ENCODE measurements at places on chromosomes 4 and X. TPM values are rescaled to one million over a fixed set of nuclear protein-coding genes. Genes with fewer than 3 reads are reported as not detected.

The GABRE gene
- 120 TPM for total RNA-seq

The IL15 gene
- 5.1 TPM for total RNA-seq

The MAML3 gene
- 11.1 TPM for total RNA-seq

The SLC10A6 gene
- total RNA-seq, result 4.0 TPM

The IL2 gene
- 0.48 TPM for total RNA-seq

The ARL13A gene
- total RNA-seq, result not detected

The DRD5 gene
- total RNA-seq, result not detected

The UGT2B11 gene
- not detected for total RNA-seq

The SSX4B gene
- not detected for total RNA-seq

The COX7B2 gene
- not detected for total RNA-seq

The CLNK gene
- not detected for total RNA-seq

The TLR3 gene
- 7.4 TPM for total RNA-seq

The FGF2 gene
- total RNA-seq, result 21.6 TPM

The CXCL5 gene
- not detected for total RNA-seq

The FREM3 gene
- total RNA-seq, result not detected

The GABRG1 gene
- total RNA-seq, result not detected

The PNMA6A gene
- 0.33 TPM for total RNA-seq

The CDX4 gene
- total RNA-seq, result not detected

The LUZP4 gene
- not detected for total RNA-seq

DNA sequence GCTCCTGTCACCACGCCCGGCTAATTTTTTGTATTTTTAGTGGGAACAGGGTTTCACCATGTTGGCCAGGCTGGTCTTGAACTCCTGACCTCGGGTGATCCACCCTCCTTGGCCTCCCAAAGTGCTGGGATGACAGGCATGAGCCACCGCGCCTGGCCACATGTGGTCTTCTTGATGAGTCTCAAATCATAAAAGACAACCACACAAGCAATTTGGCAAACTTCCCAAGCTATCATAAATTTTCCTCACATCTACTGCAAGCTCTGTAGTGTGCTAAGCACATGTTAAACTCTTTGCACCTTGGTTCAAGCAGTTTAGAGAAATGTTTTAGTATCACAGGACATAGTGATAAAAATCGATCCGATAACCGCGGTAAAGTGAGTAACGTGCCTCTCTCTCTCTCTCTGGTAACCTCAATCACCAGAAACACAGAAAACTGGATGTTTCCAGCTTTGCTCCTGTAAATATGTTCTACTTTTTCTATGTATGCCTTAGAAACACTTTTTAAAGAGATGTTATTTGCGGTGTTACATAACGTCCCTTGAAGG, 256.8 kb downstream of the DHRSX start:
- no peak for DNase-seq

GRCh38 chr4:98605216-98605615, 53.2 kb downstream of the TSPAN5 start:
- DNase-seq, result no peak

DNA sequence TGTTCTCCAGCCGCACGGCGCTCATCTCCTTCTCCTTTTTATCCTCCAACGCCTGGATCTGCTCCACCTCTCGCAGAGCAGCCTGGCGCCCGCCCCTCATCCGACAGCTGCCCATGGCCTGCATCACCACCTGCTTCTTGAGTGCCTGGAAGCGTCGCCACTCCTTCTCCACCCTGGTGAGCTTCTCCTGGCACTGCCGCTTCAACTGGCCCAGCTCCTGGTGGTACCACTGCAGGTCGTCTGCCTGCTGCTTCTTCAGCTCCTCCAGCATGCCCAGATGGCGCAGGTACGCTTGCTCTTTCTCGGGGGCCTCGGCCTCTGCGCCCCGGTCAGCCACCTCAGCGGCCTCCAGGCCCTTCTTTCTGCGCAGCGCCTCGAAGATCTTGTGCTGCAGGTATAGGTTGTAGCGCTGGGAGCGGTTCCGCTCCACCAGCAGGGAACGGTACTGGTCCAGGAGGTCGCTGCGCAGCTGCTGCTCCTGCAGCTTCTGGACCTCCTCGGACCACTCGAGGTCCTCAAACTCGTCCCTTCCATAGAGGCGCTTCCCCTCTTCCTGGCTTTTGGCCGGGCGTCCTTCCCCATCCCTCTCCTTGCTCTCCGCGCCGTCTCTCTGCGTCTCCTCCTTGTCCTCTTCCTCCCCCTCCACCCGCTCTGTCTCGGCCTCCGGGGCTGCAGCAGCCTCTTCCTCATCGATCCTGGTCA, 1.2 kb upstream of the TADA2B start:
- DNase-seq, result no peak

DNA sequence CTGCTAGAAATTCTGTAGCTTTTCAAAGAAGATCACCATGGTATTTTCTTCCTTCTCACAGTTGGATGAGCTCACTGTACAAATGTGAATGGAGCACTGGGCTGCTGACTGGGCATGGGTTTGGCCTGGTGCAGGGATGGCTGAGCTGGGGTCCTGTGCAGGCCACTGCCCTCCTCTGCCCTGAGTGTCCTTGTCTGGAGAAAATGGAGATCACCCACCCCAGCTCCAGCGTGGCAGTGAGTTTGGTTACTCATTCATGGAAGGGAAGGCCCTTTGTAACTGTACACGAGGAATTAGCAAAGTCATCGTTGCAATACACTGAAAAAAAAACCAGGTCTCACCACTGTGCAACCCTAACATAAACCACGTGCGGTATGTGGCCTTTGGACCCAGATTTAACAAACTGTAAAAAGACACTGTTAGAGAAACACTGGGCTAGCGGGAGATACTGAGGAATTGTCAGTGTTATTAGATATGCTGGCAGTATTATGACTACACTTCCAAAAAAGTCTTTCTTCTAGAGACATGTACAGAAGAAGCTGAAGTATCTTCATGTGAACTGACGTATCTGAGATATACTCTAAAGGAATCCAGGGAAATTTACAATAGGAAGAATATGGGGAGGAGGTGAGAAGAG, 16.1 kb upstream of the TBC1D14 start:
- no peak for DNase-seq

DNA sequence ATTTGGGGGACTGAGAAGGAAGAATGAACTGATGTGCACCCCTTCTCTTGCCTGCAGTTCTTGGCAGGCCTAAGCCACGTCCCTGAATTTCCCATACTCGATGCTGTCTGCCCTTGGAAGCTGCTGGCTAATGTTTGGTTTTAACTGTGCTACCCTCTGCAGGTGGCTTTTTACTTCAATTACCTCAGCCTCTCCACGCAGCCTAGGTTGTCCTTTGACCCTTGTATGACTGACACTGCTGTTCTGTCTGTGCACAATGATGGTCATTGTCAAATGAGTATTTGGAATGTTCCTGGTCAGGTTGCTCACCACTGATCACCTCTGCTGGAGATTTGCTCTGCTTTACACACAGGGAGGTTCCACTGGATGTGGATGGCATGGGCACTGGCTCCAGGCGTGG, 137.1 kb downstream of the ZNF518B start:
- DNase-seq, result no peak

DNA sequence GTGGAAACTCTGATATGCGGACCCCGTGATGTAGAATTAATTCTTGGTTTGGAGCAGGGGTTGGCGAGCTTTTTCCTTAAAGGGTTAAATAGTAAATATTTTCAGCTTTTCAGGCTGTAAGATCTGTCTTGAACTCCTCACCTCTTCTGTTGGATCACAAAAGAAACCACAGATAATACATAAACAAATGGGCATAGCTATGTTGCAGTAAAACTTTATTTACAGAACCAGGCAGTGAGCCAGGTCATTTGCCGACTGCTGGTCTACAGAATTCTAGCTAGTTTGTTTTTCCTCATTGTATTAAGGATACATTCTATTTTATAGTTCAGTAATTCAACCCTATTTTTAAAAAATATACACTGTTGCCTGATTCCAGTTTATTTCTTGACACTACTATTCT, 116.6 kb downstream of the PAPSS1 start:
- no peak for DNase-seq

DNA sequence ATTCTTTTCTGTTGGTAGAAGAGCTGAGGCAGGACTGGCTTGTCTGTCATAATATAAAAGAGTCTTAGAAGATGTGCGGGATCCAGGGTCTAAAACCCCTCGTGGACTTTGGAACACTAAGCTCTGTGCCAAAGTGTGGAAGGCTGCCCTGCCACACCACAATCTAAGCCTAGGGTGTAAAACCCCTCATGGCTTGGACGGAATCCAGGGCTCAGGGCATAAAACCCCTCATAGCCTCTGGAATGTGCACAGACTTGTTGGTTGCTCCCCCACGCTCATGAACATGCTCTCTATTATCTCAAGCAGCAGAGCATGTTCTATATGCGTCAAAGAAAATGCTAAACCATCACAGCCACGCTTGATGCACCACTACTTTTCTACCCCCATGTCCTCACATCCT, 483.6 kb downstream of the GABRG1 start:
- DNase-seq, result no peak

DNA sequence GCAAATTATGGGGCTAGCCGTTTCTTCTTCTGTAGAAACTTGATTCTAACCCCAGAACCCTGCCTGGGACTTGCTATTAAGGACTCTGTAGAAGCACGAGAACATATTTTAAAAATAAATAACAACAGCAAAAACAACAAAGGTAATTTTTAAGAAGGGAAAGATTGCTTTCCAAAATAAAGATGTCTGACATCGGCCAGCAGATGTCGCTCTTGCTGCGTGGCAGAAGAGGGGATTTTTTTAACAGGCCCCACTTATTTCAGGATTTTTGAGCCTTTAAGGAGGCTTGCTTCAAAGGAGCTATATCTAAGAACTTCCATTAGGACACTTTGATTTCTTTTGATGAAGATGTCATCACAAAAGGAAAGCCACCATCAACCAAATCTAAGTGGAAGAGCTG, 62.8 kb upstream of the EGFL6 start:
- no peak for DNase-seq

GRCh38 chr4:104302731-104303130, 192.0 kb downstream of the CXXC4 start:
- no peak for DNase-seq

GRCh38 chr4:164802301-164802901, 48.5 kb downstream of the SMIM31 start:
- DNase-seq, result no peak

DNA sequence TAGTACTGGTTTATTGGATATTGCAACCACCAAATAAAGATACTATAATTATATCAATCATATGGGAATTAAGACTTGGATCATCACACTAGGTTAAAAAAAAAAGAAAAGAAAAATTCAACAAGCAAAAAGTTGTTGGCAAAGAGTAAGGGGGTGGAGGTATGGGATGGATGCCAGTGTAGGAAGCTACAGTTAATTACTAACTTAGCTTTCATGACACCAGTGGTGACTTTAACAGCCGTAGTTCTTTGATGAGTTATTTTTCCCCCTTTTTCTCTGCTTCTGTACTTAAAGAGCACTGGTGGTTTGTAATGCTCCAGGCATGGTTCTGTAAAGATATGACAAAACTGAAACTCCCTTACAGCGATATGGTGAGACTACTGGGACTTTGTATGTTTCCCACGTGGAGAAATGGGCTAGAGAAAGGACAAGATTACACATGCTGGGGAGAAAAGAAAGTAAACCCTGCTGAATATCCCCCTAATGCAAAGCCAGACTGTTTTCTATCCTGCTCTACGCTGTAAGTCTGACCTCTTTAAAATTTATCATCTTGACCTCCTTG, 210.8 kb downstream of the SPOCK3 start:
- DNase-seq, result no peak

GRCh38 chr4:4568806-4569427, 27.1 kb upstream of the STX18 start:
- DNase-seq, result no peak

DNA sequence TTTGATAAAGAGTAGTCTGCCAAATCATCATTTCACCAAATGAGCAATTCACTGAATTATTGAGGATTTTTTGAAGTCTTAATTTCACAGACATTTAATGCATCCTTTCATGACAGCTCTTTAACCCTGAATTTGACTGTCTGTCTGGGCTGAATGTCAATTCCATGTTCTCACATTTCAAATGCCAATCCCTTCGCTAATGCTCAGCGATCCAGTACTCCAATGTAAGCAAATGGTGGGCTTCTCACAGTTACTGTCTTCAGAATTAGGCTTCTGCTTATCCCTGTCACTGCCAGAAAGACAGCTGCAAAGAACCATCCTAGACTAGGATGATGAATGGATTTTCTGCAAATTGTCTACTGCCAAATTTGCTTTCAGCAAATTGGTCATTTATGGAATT, 36.2 kb upstream of the USP38 start:
- no peak for DNase-seq

DNA sequence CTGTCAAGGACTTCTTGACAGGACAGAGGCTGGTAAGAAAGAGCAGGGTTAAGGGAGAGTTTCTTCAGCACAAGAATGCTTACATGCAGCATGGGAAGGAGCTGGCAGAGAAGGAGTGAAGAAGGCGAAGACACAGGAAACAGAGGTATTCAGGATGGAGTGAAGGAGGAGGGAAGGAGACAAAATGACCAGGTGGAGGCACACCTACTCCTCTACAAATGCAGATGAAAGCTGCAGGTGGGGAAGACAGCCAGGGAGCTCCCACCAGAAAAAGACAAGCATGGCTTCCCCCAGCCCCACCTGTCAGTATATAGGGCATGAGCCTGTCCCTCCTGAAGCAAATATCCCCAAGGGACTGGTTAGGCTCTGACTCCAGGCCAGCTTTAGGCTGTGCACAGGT, 29.6 kb upstream of the NKRF start:
- no peak for DNase-seq

DNA sequence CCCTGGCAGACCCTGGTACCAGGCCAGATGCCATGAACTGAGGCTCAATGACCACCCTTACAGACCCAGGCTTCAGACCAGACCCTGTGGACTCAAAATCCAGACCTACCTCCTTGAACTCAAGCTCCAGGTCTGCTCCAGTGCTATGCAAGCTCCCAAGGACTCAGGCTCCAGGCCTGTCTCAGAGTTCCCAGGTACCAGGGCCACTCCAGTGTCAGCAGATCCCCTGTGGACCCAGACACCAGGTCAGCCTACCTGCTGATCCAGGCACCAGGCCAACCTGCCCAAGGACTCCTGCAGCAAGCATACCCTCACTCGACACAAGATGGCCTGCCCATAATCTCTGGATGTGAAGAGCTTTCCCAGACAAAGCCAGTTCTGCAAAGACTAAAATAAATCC, 44.7 kb upstream of the MAGED4 start:
- DNase-seq, result no peak

DNA sequence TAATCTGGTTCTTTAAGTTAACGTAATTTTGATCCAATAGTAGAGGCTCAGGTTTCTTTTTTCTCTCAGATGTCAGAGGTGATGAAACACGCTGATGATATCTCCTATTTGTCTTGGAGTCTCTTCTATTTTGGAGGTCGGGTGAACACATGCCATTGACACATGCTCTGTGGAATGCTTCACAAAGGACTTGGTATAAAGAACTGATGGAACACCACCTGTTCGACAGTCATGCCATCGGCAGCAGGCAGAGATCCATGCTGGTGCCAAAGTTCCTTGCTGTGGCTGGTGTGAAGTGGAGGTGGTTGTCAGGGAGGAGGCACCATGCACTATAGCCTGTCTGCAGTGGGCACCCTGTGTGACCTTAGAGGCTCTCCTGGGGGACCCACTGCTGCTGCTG, 94.9 kb downstream of the ATP8A1 start:
- DNase-seq, result no peak

- DNase-seq, result no peak
Observed at GRCh38 chrX:83345298-83345697, 162.8 kb upstream of the POU3F4 start.

GRCh38 chr4:48602763-48603162, 112.7 kb downstream of the ZAR1 start:
- no peak for DNase-seq

- no peak for DNase-seq
Observed at GRCh38 chrX:3393178-3393577, 46.7 kb upstream of the MXRA5 start.

- DNase-seq, result no peak
Observed at GRCh38 chrX:11666952-11667685, 1.4 kb upstream of the ARHGAP6 start.
